ENCODE measurements at places on chromosomes 1 and 21.

DNA sequence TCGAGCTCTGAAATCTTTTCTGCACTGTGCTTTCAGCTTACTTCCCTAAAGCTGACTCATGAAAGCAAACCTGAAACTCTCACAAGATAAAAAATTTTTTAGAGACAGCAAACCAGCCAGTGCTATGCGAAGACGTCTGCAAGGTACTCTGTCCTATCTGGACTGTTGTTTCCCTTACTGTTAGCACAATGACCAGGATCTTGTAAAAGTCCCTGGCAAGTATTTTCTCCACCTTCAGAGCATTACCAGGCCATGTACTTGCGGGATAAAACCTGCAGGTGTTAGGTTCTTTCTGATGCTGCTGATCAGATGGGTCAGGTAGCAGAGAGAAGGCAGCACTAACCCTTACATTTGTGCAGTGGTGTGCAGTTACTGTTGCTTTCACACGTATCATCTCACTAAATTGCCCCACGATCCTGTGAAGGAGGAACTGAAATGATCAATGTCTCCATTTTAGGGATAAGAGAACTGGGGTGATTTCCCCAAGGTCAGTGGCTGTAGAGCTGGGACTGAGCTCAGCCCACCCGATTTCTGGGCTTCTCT is 56.6 kb downstream of the PLXNA2 start:
- DNase-seq: no peak

GRCh38 chr1:69510026-69510425 is 57.7 kb upstream of the LRRC7 start:
- no peak for DNase-seq

DNA sequence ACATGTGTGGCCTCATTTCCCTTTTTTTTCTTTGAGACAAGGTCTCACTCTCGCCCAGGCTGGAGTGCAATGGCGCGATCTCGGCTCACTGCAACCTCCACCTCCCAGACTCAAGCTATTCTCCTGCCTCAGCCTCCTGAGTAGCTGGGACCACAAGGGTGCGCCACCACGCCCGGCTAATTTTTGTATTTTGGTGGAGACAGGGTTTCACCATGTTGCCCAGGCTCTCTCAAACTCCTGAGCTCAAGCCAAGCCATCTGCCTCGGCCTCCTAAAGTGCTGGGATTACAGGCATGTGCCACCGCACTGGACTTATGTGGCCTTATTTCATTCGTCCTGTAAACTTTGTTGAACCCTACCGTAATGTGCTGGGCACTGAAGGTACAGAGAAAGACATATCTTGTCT is 569 bp upstream of the WARS2 start:
- DNase-seq: peak; percentile 36

GRCh38 chr1:219042769-219043168 is 130.9 kb upstream of the LYPLAL1 start:
- DNase-seq: no peak

DNA sequence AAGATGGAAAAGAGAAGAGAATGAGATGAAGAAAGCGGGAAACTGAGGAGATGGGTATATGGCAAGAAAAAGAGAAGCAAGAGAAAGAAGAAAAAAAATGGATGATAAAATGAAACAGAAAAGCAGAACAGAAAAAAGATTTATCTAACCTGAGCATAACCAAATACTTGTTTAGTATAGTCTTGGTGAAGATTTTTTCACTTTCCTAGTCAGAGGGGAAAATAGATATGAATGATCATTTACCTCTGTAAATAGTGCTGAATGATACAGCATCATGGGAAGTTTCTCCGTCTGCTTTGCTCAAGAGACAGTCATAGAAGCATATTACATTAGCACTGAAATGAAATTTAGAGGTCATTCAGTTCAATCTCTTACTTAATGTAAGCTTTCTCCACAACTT is 36.1 kb upstream of the PLPPR4 start:
- DNase-seq: no peak

DNA sequence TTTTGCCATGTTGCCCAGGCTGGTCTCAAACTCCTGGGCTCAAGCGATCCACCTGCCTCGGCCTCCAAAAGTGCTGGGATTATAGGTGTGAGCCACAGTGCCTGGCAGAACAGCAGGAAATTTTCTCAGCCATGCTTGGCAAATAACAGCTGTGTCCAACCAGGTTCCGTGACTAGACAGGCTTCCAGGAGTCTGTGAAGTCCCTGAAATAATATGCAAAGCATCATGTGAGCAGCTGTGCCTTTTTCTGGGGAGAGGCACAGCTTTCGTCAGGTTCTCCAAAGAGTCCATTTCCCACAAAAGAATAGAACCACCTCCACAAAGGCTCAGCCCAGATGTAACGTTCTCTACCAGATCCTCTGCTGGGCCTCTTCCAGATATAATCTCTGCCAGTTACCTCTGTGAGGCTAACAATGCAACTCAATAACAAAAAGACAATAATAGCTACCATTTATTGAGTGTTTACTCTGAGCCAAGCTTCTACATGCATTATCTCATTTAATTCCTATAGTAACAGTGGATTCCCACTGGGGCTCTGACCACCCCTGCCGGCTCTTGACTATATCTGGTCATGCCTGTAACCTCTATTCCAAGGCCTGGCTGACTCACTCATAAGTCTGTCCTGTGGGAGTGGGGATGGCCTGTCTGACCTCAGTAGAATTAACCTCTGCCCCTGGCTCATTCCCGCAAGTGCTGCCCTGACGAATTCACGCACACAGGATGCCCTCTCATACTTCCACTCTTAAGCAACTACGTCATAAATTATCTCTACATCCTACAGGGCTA is 4.0 kb upstream of the NKAIN1 start:
- no peak for DNase-seq

DNA sequence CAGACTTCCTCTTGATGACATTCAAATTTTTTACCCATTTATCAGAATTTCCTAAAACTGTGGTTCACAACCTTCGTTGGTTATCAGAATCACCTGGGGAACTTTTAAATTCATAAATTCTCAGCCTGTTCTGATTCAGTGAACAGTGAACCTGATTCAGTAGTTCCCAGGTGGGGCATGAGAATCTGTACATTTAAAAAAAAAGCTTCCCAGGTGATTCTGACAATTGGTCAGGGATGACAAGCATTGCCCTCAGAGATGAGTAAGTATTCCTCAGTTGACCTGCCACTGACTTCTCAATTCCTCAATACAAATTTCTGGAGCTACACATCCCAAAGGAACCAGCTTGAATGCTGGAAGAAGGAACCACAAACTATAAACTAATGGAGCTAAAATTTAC is 23.5 kb upstream of the CR2 start:
- no peak for DNase-seq

GRCh38 chr1:81525085-81525484 is 275.6 kb upstream of the ADGRL2 start:
- no peak for DNase-seq

DNA sequence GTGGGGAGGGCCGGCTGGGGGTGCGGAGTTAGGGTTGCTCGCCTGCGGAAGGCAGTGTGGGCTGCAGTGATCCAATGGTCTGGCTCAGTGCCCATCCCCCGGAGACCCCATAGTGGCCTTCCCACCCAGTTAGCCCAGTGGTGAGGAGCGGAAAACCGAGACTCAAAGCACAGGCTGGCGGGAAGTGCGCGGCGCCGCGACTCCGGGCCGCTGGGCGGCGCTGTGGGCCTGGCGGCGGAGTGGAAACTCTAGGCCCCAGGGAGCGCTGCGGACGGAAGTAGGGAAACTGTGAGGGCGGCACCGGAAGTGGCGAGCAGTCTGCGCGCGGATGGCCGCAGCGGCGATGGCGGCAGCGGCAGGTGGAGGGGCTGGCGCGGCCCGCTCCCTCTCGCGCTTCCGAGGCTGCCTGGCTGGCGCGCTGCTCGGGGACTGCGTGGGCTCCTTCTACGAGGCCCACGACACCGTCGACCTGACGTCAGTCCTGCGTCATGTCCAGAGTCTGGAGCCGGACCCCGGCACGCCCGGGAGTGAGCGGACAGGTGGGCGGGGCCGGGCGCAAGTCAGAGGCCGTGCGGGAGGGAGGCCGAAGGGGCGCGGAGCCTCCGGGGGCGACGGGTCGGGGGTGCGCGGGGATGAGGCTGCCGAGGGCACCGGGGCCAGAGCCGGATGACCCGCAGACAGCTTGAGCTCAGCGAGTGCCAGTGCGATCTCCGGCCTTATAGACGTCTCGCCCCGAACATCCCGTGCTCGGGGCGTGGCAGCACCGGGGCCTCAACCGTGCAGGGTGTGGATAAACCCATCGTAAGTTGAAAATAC is at the start of gene ADPRS:
TSS of gene ADPRS (plus strand) at position 316 of the 816 bp plus-strand sequence. CDS start at position 329, 13 bp downstream.
- peak; percentile 89 for DNase-seq

- DNase-seq: no peak
Measured at GRCh38 chr1:169590932-169591331, 4.7 kb upstream of the F5 start.

DNA sequence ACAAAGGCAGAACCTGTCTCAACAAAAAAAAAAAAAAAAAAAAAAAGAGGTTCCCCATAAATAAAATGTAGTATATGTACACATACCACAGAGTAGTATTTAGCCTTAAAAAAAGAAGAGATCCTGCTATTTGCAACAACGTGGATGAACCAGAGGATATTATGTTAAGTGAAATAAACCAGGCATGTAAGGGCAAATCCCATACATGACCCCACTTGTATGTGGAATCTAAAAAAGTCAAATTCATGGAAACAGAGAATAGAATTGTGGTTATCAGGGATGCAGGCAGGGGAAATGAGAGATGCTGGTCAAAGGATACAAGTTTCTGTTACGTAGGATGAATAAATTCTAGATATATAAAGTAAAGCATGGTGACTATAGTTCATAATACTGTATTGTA is 16.7 kb downstream of the SLC44A3 start:
- DNase-seq: no peak
